Germinal center (tissue), 1 donor: ENCODE measurements at places on chromosomes 2 and 18.
A peak's percentile ranks its signal among the peaks of the same experiment; 100 is the strongest.

DNA sequence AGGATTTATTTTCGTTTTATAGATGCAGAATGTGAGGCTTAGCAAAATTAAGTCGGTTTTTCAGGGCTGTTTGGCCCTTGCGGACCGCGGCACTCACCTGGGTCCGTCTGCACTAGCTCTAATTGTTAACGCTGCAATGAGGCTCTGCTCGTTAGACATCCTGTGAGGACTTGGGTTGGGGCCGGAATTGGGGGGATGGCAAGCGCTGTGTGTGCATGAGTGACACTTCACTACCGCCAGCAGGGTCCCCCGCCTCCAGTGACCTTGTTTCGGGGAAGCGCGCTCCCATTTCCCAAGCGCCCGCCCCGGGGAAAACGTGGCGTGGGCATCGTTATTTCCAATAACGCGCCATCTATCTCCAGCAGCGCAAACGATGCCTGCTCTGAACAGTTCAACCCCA is 54.2 kb downstream of the KCNG2 start:
- no peak for DNase-seq

GRCh38 chr2:128172191-128172590 is 81.2 kb downstream of the UGGT1 start:
- no peak for DNase-seq

DNA sequence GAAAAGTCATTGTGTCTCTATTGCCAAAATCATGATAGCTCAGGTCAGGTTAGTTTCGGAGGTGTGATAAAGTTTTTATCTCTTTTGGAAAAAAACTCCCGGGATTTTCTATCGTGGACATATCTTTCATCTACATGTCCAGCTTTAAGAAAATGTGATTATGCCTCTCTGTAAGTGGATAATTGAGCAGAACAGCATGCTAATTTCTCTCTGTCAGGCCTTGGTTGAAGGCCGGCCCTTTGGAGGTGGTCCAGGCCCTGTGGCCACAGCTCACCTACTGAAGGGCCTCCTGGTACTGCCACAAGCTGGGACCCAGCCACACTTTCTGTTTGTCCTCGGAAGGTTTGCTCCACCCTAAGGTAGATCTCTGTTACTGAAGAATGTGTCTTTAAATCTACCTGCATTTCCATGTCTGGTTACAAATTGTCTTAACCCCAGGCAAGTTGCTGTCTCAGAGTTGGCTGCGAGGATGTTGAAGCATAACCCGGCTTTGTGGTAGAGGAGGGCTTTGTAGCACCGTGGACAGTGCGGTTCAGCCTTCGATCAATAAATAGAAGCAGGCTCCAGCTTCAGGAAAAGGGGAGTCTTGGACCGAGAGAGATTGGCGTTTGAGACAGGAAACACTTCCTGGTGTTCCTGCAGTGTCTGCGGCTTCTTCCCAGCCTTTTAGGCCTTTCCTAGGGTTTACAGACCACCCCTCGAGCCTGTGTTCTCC is 25.5 kb downstream of the TCF7L1 start:
- no peak for DNase-seq

- DNase-seq: peak; percentile 63
Observed at GRCh38 chr2:68387408-68388350, 22.6 kb downstream of the PLEK start.

- DNase-seq: no peak
Observed at GRCh38 chr2:70073493-70073892, 13.8 kb upstream of the PCBP1 start.
